Amniotic stem cell (primary cell): ENCODE measurements at places on chromosomes 7 and 10.
A peak's percentile ranks its signal among the peaks of the same experiment; 100 is the strongest.

DNA sequence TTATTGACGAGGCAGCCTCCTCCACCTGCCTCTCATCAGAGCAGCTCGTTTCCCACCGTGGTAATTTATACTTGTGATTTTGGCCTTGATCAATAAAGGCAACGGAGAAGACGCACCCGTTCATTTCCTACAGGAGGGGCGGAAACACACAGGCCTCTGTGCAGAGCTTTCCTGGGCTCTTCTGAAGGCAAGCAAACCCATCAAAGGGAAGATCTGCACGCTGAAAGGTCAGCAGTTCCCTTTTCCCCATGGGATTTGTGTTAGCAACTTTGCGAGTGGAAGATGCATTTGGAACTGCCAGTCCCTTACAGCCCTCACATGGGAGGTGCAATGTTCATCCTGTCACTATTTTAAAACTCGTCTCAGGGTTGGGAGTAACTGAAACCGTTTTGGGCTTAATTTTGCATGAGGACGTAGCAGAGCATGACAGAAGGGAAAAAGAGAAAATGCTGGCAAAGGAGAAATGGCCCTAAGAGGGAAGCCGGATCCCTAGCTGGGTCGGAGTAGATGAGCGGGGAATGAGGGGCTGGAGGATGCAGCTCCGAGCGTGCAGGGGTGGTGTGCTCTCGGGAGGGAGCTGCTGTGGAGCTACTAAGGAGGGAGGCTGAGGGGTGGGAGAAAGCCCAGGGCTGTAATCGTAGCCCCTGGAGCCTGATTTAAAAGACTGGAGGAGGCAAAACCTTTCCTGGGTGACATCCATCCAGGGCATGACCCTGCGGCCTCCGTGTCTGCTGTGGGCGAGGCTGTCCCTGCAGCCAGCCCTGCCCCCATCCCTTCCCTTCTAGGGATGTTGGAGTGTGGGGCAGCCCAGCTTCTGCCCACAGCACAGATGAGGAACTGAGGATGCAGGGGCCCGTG lies 111.1 kb upstream of the FAM20C start:
- DNase-seq, result no peak

DNA sequence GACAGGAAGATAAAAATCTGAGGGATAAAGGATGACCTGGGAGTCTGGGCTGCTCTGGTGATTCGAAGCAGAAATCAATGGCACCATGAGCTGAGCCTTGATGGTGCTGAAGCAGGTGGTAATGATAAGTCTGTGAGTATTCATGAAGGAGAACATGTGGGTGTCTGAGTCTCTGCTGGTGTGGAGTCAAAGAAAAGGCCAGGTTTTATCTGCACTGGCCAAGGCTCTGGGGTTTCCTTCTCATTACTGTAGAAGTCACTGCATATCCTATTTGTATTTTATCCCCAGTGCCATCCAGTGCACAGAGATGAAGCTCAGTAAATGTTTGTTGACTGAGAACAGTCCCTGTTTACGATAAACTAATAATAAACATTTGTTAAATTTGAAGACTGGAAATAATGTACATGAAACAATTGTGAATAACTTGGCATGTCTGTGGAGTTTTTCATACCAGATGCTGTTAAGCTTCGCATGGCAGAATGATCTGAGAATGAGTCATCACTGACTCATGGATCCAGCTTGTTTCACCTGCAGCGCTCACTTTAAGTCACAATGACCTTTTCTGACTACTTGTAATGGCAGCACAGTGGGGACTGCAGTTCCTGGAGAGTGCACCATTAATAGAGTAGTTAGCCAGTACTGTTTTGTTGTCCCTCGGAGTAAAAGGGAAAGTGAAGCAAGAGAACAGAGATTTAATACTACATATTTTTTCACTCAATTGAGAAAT lies 538.5 kb downstream of the HTR7 start:
- peak; percentile 23 for DNase-seq

- no peak for DNase-seq
Observed at GRCh38 chr10:96831200-96831866, 765 bp upstream of the LCOR start.

- DNase-seq, result no peak
Observed at GRCh38 chr10:34217524-34217923, 597.6 kb downstream of the PARD3 start.

- no peak for DNase-seq
Observed at GRCh38 chr10:102705531-102705930, 8.7 kb downstream of the ARL3 start.

- DNase-seq, result no peak
Observed at GRCh38 chr7:97043281-97043680, 18.6 kb upstream of the DLX5 start.

DNA sequence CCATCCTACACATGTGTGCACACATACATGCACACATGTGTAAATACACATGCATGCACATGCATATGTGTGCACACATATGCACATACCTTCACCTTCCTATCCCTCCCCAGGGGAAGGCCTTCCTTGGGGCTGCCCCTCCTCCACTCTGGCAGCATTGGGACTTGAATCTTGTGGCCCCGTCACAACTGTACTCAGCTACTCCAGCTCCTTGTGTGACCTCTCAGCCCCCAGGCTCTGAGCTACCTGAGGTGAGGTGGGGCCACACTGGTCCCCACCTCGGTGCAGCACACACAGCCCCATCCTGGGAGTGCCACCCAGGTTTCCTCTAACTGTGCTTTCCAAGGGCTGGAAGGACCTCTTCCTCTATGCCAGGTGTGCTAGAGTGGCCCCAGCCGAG lies 116.0 kb downstream of the LHPP start:
- no peak for DNase-seq
